ENCODE measurements at places on chromosomes 5 and 9. TPM values are rescaled to one million over a fixed set of nuclear protein-coding genes. Genes with fewer than 3 reads are reported as not detected.

DNA sequence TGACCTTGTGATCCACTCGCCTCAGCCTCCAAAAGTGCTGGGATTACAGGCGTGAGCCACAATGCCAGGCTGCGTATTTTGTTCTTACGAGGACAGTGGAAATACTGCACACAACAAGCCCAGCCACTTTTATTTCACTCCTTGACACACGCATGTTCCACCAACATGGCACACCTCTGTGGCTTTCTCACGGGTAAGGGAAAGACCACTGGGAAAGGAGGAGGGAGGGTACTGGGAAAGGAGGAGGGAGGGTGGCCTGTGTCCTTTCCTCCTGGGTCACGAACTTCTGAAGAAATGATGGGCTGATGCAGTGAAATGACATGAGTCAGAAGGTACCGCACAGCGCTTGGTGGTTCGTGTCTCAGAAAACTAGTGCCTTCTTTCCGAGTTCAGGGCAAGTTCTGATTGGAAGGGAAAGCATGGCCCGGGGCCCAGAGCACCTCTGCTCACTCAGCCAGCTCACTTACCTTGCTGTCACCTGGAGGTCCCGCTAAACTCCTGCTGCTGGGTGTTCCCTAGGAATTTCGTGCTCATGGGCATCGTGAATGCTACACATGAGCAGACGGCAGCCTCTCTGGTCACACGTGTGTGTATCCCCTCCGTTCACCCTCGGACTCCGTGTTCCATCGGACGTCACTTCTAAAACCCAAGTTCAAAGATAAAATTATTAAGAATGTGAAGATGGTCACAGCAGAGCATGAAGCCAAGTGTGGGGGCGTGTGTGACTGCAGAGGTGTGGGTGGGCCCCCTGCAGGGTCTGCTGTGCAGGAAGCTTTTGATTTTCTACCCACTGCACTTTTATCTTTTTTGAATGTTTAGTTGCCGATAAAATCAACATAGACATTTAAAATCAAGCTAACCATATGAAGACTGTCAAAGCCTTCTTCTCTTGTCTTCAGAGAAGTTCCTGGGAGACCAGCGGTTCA, 42.9 kb downstream of the LAMC3 start:
- H3K4me3 ChIP-seq, result no peak overlapping the region
- DNase-seq, result no peak
- H3K36me3 ChIP-seq, result no peaks in the 10 kb centered on the region
- peaks cover 3% of the 10 kb centered on the region for H3K27me3 ChIP-seq
- peaks cover under 1% of the 10 kb centered on the region for H3K4me1 ChIP-seq

GRCh38 chr5:112583166-112583565, 154.5 kb upstream of the APC start:
- no peaks in the 10 kb centered on the region for H3K27me3 ChIP-seq
- no peak overlapping the region for H3K27ac ChIP-seq
- DNase-seq, result no peak
- no peaks in the 10 kb centered on the region for H3K36me3 ChIP-seq
- no peaks in the 10 kb centered on the region for H3K4me1 ChIP-seq
- H3K4me3 ChIP-seq, result no peak overlapping the region

- no peaks in the 10 kb centered on the region for H3K36me3 ChIP-seq
- peaks cover 5% of the 10 kb centered on the region for H3K4me1 ChIP-seq
- H3K27ac ChIP-seq, result no peak overlapping the region
Observed at GRCh38 chr5:142286111-142286510, 38.7 kb downstream of the SPRY4 start.

- H3K4me3 ChIP-seq, result no peak overlapping the region
- peaks cover 14% of the 10 kb centered on the region for H3K27me3 ChIP-seq
- DNase-seq, result peak; percentile 4
- no peaks in the 10 kb centered on the region for H3K4me1 ChIP-seq
Observed at GRCh38 chr9:136648751-136649150, 14.0 kb upstream of the EGFL7 start.

DNA sequence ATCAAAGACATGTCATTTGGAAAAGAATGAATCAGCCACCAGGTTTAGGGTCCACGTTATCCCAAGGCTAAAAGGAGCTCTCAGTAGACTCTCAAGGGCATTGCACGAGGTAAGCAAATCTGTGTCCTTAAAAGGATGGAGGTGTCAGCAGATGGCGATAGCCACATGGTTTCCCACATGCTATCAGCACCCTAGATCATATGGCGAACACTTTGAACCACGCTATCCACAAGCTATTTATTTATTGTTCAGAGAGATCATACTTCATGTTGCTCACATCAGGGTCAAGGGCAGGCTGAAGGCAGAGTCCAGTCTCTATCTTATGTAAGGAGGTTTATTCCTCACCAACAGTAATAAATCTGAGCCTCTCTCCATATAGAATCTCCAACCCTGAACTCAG, 43.7 kb downstream of the CDH6 start:
- H3K27me3 ChIP-seq, result peaks cover 15% of the 10 kb centered on the region
- no peak overlapping the region for H3K27ac ChIP-seq
- H3K36me3 ChIP-seq, result no peaks in the 10 kb centered on the region
- no peak overlapping the region for H3K4me3 ChIP-seq

DNA sequence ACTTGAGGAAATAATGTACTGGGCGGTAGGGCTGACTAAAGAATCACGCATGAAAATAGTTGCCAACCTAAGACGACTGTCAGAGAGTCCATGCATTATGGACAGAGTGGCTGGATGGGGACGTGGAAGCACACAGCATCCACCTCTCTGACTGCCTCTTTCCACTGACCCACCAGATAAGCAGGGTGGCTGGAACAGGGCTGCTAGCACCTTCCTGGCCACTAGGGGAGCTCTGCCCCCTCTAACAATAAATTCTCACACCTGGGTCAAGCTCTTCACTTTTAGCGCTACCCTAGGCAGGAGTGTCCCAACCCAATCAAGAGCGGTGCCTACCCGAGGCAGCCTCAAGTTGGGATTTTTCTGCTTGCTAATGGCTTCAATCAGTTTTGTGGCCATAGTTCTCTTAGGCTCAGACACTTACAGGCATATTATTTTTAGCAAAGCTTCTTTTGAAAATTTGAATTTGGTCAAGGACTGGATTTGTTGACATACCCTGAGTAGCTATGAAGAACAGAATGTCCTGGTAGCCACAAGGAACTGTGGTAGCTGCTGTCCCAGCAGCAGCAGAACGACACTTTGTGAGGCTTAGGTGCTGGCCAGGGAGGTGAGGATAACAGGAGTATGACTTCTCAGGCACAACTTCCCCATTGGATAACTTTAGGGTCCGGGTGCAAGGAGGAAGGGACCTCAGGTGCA, 6.9 kb upstream of the TPM2 start:
- H3K36me3 ChIP-seq, result peaks cover 22% of the 10 kb centered on the region
- H3K27me3 ChIP-seq, result no peaks in the 10 kb centered on the region
- H3K27ac ChIP-seq, result no peak overlapping the region
- H3K4me1 ChIP-seq, result peaks cover 1% of the 10 kb centered on the region
- no peak overlapping the region for H3K4me3 ChIP-seq

GRCh38 chr9:110545705-110546104, 33.8 kb downstream of the SVEP1 start:
- no peaks in the 10 kb centered on the region for H3K36me3 ChIP-seq
- DNase-seq, result no peak
- H3K4me3 ChIP-seq, result no peak overlapping the region
- peaks cover 3% of the 10 kb centered on the region for H3K27me3 ChIP-seq
- H3K4me1 ChIP-seq, result no peaks in the 10 kb centered on the region
- H3K27ac ChIP-seq, result no peak overlapping the region

- peak overlapping the region; percentile 96 for H3K27ac ChIP-seq
- peaks cover 64% of the 10 kb centered on the region for H3K4me1 ChIP-seq
- DNase-seq, result peak; percentile 80
- H3K36me3 ChIP-seq, result peaks cover 50% of the 10 kb centered on the region
Observed at GRCh38 chr5:62306896-62307689, 1.1 kb downstream of the KIF2A start.

DNA sequence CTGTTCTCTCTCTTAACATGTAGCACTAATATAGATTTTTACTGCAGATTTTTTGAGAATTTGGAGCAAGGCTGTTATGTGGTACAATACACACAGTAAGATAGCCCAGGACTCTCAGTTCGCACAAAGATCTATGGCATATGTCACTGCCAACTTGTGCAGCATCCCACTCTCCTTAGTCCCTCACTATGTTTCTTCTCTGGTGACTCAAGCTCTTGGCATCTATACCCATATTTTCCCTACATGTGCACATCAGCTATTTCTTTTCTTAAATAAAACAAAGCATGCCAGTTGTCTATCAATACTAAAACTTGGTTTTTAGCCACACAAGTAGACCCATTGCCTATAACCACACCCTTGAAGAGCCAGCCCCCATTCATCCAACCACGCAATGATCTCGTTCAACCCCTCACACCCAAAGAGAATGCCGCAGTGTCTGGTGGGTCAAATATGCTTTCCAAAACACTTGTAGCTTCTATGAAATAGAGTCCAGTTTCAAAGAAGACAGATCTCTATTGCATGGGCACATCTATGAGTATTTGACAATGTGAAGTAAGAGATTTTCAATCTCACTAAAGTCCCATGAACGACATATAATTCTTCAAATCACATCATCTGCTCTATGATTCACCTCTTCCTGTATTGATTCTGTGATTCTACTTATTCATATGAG, 18.2 kb upstream of the IL7R start:
- H3K4me1 ChIP-seq, result peaks cover 78% of the 10 kb centered on the region
- peak overlapping the region; percentile 61 for H3K4me3 ChIP-seq
- H3K27me3 ChIP-seq, result no peaks in the 10 kb centered on the region
- peak; percentile 69 for DNase-seq

- no peaks in the 10 kb centered on the region for H3K36me3 ChIP-seq
- H3K27me3 ChIP-seq, result no peaks in the 10 kb centered on the region
- DNase-seq, result peak; percentile 41
- no peak overlapping the region for H3K4me3 ChIP-seq
- H3K4me1 ChIP-seq, result peaks cover 7% of the 10 kb centered on the region
- H3K27ac ChIP-seq, result no peak overlapping the region
Observed at GRCh38 chr9:133485531-133486260, 6.8 kb upstream of the SLC2A6 start.

The ANKRD31 gene
- total RNA-seq, result 0.67 TPM

All from activated CD4-positive, alpha-beta T cell treated with anti-CD3 and anti-CD28 coated beads for 36 hours (primary cell).